ENCODE measurements at places on chromosomes 11 and 22.

DNA sequence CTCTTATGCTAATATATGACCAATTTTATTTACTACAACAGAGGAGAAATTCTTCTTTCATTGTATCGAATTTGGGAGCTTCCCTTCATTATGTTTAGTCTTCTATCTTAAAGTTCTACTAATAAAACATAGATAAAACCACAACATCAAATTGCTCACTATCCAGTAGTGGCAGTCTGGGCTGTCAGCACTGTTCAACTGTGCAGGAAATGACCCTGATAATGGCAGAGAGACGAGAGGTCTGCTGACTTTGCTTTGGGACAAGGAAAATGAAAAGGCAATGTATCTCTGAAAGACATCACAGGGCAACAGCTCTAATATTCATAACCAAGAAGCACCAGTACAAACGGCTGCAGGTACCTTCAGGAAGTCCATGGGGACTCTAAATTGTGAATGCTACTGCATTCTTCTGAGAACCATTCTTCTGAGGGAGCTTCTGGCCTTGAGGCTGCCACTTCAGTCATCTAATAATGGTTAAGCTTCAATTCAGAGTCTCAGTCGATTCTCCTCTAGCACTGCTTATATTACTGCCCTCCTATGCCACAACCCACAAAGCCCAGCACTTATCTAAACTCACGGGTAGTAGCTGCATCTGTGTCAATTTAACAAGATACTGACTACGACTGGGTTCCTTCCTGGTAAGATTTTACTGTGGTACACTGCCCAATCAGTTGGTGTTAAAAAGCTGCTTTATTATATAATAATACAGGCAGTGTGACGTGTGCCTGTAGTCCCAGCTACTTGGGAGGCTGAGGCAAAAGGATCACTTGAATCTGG, 44.2 kb downstream of the CKAP5 start:
- DNase-seq, result no peak

- no peak for DNase-seq
Measured at GRCh38 chr22:33859311-33859710, 61.0 kb downstream of the LARGE1 start.

- no peak for DNase-seq
Measured at GRCh38 chr22:26860301-26860700, 202.9 kb downstream of the MIAT start.

- DNase-seq, result no peak
Measured at GRCh38 chr22:40679249-40679963, at the start of gene MCHR1. Gene MCHR1 (plus strand): TSS chr22:40679484. CDS start chr22:40679653, 169 bp downstream.

- DNase-seq, result no peak
Measured at GRCh38 chr22:27258616-27259172, 542.9 kb downstream of the MN1 start.

DNA sequence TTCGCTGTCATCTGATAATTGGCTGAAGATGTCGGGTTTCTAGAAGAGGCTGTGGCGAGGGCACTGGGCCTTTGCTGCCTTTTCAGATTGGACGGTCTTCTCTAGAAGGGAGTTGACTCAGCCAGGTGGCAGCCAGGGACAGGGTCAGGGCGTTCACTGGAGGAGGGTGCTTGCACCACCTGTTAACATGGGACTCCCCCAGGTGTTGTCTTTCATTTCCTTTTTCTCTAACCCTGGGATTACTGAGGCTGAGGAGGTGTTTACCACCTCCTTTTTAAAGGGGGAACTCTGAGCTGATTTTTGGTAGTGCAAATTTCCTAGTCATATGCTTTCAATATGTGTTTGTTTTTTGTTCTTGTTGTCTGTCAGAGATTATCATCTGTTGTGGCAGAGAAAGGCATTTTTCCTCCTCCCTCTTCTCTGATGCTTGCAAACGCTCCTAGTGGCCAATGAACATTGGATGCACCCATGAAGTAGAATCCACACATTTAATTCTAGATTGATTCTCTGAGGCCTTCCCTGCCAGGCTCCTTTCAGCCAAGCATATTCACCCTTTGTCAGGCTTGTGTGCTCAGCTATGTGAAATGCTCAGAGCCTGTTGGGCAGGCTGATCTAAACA, 54.1 kb downstream of the LDLRAD3 start:
- DNase-seq, result peak; percentile 7

DNA sequence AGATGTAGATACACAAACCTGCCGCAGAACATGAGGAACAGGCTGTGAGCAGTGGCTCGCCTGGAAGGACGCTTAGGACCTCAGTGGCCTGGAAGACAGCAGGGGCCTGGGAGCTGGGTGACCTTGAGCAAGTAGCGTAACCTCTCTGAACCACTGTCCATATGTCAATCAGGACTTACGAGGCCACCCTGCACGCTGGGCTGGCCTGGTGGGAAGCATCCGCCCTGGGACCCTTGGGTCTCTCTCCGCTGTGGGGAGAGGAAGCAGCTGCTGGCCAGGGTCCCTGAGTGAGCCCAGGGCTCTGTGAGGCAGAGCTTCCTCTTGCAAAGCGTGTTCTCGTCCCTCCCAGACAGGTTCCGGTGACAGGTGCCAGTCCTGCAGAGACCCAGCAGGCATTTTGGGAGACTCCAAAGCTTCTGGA, 14.0 kb upstream of the EHD1 start:
- no peak for DNase-seq

- DNase-seq, result no peak
Measured at GRCh38 chr11:41816396-41816795, 356.9 kb upstream of the LRRC4C start.

- DNase-seq, result no peak
Measured at GRCh38 chr22:25482868-25483639, 81.4 kb upstream of the GRK3 start.
